ENCODE measurements at places on chromosomes 3 and 15.

DNA sequence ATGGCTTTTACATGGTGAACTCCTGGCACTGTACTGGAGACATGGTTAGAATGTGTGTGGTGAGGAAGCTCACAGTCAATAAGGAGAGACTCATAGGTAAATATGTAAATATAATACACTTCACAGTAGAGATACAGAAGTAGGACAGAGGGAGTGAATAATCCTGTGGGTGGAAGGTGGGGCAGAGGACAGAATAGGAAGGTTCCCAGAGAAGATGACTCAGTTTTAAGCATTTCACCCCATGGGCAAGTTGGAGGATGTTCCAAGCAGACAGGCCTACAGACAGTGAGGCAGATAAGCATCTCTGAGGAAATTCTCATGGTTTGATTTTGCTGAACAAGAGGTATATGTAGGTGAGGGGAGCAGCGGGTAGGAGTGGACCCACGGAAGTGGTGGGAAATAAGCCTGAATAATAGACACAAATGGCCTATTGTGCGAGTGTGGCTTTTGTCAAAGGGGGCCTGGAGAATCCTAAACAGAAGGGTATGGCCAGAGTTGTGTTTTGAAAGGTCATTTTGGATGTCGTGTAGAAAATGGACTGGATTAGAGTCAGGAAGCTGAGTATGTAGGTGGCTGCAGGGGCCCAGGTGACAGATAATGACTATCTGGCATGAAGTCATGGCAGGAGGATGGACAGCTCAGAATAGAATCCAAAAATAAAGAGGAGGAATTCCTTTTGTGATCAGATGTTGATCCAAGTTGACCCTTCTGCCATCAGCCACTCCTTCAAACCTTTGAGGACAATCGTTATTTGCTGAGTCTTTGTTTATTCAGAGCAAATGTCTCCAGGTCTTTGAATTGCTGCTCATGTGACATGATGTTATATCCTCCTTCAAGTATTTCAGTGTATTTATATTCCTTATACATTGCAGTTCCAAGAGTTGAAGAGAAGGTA, 97.3 kb upstream of the THRB start:
- H3K36me3 ChIP-seq, result no peaks in the 10 kb centered on the region
- H3K27ac ChIP-seq, result peak overlapping the region; percentile 59
- no peaks in the 10 kb centered on the region for H3K27me3 ChIP-seq
- no peak overlapping the region for H3K4me3 ChIP-seq

- H3K4me1 ChIP-seq, result peaks cover 2% of the 10 kb centered on the region
- H3K27me3 ChIP-seq, result peaks cover 4% of the 10 kb centered on the region
- H3K36me3 ChIP-seq, result peaks cover 5% of the 10 kb centered on the region
- DNase-seq, result no peak
- no peak overlapping the region for H3K27ac ChIP-seq
These were observed 33.9 kb upstream of the STT3B start for GRCh38 chr3:31498791-31499190.

DNA sequence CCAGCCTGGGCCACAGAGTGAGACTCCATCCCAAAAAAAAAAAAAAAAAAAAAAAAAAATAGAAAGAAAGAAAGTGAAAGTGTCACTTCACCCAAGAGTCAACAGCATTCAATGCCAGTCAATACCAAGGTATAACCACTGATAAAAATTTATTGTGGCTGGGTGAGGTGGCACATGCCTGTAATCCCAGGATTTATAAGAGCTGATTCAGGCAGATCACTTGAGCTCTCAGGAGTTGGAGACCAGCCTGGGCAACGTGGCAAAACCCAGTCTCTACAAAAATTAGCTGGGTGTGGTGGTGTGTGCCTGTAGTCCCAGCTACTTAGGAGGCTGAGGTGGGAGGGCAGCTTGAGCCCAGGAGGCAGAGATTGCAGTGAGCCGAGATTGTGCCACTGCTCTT, 46.5 kb upstream of the PIK3CB start:
- H3K4me1 ChIP-seq, result peaks cover 2% of the 10 kb centered on the region
- no peaks in the 10 kb centered on the region for H3K27me3 ChIP-seq
- H3K4me3 ChIP-seq, result no peak overlapping the region
- DNase-seq, result no peak
- H3K27ac ChIP-seq, result no peak overlapping the region
- no peaks in the 10 kb centered on the region for H3K36me3 ChIP-seq

GRCh38 chr3:5006755-5007202, 27.5 kb downstream of the BHLHE40 start:
- peaks cover 56% of the 10 kb centered on the region for H3K4me1 ChIP-seq
- peak; percentile 66 for DNase-seq
- peaks cover 4% of the 10 kb centered on the region for H3K27me3 ChIP-seq
- H3K4me3 ChIP-seq, result no peak overlapping the region
- no peaks in the 10 kb centered on the region for H3K36me3 ChIP-seq
- H3K27ac ChIP-seq, result peak overlapping the region; percentile 76

DNA sequence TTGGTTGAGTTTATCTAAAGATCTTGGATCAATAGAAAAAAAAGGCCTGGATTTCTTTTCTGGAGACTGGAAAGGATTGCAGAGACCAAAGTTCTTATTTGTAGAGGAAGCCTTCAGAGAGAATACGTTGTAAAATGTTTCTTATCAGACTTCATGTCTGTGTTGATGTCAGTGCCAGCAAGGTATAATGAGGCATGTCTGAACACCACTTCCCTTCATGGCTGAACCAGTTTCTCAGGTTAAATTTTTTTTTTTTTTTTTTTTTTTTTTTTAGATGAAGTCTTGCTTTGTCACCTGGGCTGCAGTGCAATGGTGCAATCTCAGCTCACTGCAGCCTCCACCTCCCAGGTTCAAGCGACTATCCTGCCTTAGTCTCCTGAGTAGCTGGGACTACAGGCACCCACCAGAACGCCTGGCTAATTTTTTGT, 17.8 kb upstream of the ZNF774 start:
- H3K36me3 ChIP-seq, result no peaks in the 10 kb centered on the region
- H3K4me3 ChIP-seq, result no peak overlapping the region
- no peak overlapping the region for H3K27ac ChIP-seq

DNA sequence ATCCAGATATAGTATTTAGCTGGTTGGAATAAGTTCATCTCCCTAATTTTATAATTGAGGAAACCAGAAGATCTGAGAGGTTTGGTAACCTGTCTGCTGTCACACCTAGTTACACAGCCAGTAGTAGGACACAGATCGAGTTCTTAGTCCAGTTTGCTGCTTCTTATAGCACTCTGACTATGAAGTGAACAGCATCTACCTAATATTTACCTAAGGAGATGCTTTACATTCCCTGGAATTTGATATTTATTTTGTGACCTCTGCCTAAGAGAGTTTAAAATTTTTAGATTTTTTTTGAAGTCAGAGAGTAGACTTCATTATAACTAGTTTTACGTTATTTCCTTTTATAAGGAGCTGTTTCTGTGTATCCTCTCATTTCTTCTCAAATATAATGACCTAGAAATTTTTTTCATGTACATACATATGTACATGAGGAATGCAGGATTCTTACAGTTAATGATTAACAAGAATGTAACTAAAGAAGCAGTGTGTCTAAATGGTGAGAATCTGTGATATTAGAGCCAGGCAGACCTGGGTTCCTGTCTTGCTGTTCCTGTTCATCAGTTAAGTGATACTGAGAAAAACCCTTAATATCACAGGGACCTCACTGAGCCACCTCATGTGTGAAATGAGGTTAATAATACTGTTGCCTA, 4.3 kb downstream of the ARHGEF26 start:
- DNase-seq, result no peak
- H3K36me3 ChIP-seq, result peaks cover 6% of the 10 kb centered on the region
- no peak overlapping the region for H3K4me3 ChIP-seq
- peaks cover 21% of the 10 kb centered on the region for H3K4me1 ChIP-seq

DNA sequence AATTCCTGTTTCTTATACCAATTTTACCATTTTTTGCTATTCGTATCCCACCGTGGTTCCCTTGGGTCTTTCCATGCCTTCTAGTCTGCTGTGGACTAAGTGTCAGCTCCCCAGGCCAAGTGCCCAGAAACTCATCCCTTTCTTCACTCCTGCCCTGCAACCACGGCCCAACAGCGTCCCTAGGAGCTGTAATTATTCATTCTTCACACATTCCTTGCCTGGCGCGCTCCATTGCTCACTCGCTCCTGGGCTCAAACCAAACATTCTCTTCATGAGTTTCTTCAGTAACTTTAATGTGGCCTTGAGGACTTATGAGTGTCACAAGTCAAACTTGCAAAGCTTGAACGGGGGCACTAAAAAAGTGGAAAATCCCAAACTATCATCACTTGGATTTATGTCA, 15.7 kb downstream of the GABRB3 start:
- no peak overlapping the region for H3K27ac ChIP-seq
- DNase-seq, result no peak
- H3K4me3 ChIP-seq, result no peak overlapping the region
- no peaks in the 10 kb centered on the region for H3K27me3 ChIP-seq
- H3K36me3 ChIP-seq, result no peaks in the 10 kb centered on the region
- no peaks in the 10 kb centered on the region for H3K4me1 ChIP-seq

GRCh38 chr3:183044547-183045229, 54.6 kb downstream of the MCCC1 start:
- H3K36me3 ChIP-seq, result peaks cover 39% of the 10 kb centered on the region
- DNase-seq, result no peak
- H3K27ac ChIP-seq, result no peak overlapping the region
- H3K4me1 ChIP-seq, result peaks cover 19% of the 10 kb centered on the region
- H3K4me3 ChIP-seq, result no peak overlapping the region

DNA sequence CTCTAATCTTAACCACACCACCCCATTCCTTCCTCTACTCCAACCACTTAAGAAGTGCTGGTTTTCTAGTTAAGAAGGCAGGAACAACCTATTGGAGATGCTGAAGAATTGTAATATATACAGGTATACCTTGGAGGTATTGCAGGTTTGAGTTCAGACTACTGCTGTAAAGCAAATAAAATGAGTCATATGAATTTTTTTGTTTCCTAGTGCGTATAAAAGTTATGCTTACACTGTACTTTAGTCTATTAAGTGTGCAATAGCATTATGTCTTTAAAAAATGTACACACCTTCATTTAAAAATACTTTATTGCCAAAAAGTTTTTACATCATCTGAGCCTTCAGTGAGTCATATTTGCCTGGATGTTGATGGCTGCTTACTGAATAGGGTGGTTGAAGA, 22.5 kb downstream of the TOPAZ1 start:
- H3K27ac ChIP-seq, result no peak overlapping the region
- H3K4me3 ChIP-seq, result no peak overlapping the region
- H3K36me3 ChIP-seq, result no peaks in the 10 kb centered on the region

- no peak overlapping the region for H3K27ac ChIP-seq
- no peak overlapping the region for H3K4me3 ChIP-seq
- H3K27me3 ChIP-seq, result peaks cover 17% of the 10 kb centered on the region
- no peaks in the 10 kb centered on the region for H3K4me1 ChIP-seq
These were observed 1.4 kb upstream of the GRM2 start for GRCh38 chr3:51705276-51706020.

DNA sequence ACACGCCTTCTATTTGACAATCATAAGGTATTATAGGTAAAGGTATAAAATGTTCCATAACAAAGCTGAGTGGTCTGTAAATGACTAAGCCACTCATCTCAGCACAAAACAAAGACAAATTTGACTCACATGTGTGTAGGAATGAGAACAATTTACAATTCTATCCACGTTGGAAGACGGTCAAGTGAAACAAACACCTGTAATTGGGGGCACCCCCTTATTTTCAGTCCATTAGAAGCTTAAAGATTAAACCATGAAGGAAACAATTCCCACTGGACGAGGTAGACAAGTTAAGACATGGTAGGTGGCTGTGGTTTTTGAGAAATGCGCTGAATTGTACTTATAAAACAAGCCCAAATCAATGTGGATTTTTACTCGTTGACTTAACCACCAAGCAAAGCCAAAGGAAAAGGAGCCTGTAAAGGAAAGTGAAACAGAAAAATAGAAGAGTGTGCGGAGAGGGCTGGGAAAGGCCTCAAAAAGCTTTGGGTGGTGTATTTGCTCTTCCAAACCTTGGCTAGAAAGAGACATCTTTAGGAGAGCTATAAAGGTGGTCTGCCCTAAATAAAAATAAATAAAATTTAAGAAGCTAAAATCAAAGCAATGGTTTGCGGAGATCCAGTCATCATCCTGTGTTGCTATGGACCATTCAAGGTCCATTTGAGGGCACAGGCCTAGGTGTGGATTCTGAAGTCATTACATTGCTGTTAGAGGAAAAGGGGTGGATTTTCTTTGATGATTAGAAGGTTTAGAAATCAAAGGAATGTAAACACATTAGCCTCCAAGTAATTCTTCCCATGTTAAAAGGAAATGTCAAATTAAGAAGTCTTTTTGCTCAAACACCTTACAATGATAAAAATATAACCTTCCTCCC, 135.0 kb downstream of the TFG start:
- peaks cover 12% of the 10 kb centered on the region for H3K27me3 ChIP-seq
- no peaks in the 10 kb centered on the region for H3K36me3 ChIP-seq
- no peak for DNase-seq
- H3K4me3 ChIP-seq, result no peak overlapping the region
- H3K4me1 ChIP-seq, result no peaks in the 10 kb centered on the region

DNA sequence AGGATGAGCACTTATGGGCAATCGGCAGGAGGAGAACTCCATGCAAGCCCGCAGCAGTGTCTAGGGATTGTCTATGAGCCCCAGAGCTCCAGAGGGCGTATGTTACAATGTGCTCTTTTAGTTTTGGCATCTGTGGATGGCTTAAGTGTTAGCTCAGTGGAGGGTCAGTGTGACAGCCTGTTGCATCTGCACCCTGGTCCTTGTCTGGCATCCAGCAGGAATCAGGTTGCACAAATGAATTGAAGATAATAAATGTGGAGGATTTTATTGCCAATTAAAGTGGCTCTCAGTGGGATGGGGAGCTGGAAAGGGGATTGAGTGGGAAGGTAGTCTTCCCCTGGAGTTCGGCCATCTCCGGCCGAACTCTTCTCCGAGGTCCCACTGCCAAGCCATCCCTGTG, 11.8 kb upstream of the PRICKLE2 start:
- no peaks in the 10 kb centered on the region for H3K4me1 ChIP-seq
- H3K4me3 ChIP-seq, result no peak overlapping the region
- no peaks in the 10 kb centered on the region for H3K36me3 ChIP-seq
- no peak for DNase-seq

- no peak overlapping the region for H3K4me3 ChIP-seq
- no peak overlapping the region for H3K27ac ChIP-seq
- DNase-seq, result no peak
- H3K4me1 ChIP-seq, result no peaks in the 10 kb centered on the region
- no peaks in the 10 kb centered on the region for H3K27me3 ChIP-seq
These were observed 41.9 kb upstream of the TUBGCP5 start for GRCh38 chr15:23081271-23081670.

- H3K4me1 ChIP-seq, result peaks cover 16% of the 10 kb centered on the region
- no peak overlapping the region for H3K4me3 ChIP-seq
- no peak overlapping the region for H3K27ac ChIP-seq
These were observed 12.6 kb downstream of the RAB6B start for GRCh38 chr3:133882986-133883586.

GRCh38 chr3:149670742-149671492, 13.1 kb upstream of the WWTR1 start:
- H3K27me3 ChIP-seq, result peaks cover 17% of the 10 kb centered on the region
- H3K27ac ChIP-seq, result no peak overlapping the region
- H3K36me3 ChIP-seq, result no peaks in the 10 kb centered on the region

Measured in activated naive CD4-positive, alpha-beta T cell treated with anti-CD3 and anti-CD28 coated beads, Interleukin-2, amount 10 ng/mL, durations not matched to agents 7 days and 5 days (primary cell).